ENCODE measurements at places on chromosomes 6 and 20.

DNA sequence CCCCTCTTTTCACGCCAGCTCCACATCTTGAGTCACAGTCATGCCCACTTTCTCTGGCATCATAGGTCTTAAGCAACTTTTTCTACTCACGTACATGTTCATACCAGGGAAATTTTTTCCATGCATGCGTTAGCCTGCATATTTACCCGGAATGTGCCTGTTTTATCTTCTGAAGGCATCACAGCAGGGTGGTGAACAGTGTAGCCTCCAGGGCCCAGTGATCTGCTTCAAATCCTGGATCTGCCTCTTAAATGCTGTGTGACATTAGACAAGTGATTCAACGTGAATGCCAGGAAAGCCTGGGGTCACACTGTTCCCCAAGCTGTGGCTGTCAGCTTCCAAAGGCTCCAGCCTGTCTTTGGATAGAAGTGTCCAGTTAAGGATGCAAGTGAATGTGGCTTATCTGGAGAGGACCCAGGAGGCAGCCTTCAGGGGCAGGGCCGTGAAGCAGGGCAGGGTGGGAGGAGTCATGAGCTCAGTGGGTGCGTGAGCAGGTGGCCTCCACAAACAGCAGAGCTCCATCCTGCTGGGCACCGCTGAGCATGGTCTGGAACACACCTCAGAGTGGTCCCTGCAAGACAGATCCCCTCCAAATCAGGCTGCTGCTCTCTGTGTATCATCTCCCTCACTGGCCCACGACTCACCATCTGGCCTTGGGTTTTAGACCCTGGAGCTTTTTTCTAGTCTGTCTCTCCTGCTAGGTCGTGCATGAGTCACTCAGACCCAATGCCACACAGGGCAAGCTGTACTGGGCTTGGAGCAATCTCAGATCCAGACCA lies 30.4 kb upstream of the CD93 start:
- no peak for DNase-seq

- no peak for DNase-seq
Measured at GRCh38 chr20:25269057-25269832, 21.4 kb downstream of the PYGB start.

- DNase-seq: peak; percentile 29
Measured at GRCh38 chr6:136784910-136785746, 7.1 kb downstream of the MAP3K5 start.

DNA sequence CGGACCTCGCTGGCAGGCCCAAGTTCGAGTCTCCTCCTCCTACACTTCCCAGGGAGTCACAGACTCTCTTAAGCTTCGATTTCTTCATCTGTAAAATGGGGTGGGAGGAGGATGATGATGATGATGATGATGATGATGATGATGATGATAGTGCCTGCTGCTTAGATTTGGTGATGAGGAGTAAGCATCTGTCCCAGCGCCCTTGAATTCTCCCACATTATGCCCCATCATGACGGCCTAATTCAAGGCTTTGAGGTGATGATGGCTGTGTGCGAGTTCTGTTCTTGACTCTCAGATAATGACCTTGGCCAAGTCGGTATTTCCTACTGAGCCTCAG lies 487 bp upstream of the KIAA1755 start:
- no peak for DNase-seq

DNA sequence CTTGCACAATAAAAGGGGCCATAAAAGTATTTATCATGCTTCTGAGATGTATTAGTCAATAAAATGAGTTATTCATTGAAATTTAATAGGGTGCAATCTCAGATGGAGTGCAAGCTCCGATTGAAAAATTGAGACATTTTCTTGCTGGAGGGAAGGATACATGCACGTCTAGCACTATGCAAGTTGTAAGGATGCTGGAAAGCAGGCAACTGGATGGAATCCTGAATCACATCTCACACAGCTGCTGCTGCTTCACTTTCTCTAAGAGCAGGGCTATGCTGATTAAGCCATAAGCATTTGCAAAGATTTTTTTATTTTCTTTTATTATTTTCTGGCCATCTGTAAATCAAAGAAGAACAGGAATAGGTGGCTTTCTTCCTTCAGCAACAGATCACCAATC lies 308.8 kb upstream of the EPHA7 start:
- no peak for DNase-seq

- DNase-seq: no peak
Measured at GRCh38 chr6:124073820-124074587, 270.3 kb downstream of the NKAIN2 start.

GRCh38 chr20:16350465-16350864 lies 222.8 kb downstream of the KIF16B start:
- DNase-seq: no peak

DNA sequence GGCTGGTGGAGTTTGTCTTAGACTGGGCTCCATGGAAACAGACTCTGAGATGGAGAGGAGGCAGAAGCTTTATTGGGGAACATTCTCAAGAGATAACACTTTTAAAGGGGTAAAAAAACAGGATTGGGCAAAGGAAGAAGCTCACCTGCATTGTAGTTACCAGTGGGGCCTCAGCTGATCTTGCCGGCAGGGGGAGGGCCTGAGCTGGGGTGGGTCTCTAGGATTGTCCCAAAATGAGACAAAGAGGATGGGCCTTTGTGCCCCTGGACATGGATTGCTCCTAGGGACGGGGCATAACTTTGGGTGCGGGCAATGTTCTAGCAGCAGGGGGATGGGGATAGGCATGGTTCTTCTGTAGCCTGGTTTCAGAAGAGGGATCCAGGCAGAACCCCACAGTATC lies 12.5 kb downstream of the SGK2 start:
- no peak for DNase-seq

DNA sequence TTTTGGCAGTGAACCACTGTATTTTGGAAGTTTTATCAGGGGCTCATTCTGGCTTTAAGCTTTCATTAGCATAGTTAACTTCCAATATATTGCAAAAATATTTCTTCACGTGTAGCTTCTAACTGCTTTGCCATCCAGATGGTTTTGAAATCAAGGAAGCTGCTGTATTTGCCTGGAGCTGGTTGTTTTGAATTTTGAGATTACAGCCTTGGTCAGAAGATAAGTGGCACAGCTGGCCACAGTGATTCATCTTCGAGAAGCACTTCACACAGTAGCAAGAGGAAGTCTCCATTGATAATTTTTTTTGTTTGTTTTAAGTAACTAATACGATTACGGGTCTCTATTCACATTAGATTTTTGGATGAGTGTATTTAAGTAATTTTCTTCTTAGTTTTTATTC lies 3.8 kb downstream of the APCDD1L start:
- no peak for DNase-seq

DNA sequence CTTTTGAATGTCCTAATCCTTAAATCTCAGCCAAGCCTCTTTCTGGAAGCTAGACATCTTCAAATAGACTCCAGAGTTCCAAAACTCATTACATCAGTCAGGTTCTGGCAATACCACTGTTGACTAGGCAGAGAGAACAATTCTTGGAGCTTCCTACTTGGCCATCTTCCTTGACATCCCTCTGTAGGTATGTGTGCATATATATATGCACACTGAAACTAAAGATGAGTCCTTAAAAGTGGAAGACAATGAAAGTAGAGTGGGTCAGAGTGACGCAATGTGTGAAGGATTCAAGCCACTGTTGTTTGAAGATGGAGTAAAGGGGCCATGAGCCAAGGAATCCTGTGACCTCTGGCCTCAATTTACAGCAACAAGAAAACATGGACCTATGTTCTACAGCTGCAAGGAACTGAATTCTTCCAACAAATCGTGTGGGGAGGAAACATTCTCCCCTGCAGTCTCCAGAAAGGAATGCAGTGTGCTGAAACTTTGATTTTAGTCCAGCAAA lies 18.7 kb upstream of the DUSP22 start:
- DNase-seq: no peak

DNA sequence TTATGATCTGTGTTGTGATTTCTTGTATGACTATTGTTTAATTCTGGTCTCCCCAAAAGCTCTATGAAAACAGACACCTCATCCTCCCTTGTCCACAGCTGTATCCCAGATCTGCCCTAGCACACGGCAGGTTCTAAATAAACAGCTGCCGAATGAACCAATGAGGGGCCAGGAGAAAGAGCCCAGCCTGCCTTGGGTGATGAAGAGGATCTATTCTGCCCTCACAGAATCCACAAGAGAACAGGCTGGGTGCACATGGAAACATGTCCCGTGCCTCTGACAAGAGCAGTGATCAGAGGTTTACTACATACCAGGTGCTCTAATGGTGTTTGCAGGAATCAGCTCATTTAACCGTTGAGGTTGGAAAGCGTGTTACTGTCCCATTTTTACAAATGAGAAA lies 15.6 kb upstream of the TLDC2 start:
- no peak for DNase-seq

DNA sequence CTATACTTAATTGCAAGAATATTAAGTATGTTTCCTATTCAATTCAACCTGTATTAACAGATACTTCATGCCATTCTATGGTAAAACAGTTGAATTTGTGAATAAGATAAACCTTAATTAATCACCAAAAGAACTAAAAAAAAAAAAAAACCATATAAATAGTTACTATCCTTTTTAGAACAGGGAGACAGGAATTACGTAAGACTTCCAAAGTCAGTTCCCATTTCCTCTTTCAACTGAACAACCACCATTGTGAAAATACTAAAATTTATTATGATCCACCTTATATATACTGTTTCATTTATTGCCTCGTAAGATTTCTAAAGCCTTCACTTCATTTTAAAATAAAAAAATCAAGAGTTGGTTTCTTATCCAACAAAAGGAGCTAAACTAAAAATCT lies 9.4 kb downstream of the CCNC start:
- no peak for DNase-seq

DNA sequence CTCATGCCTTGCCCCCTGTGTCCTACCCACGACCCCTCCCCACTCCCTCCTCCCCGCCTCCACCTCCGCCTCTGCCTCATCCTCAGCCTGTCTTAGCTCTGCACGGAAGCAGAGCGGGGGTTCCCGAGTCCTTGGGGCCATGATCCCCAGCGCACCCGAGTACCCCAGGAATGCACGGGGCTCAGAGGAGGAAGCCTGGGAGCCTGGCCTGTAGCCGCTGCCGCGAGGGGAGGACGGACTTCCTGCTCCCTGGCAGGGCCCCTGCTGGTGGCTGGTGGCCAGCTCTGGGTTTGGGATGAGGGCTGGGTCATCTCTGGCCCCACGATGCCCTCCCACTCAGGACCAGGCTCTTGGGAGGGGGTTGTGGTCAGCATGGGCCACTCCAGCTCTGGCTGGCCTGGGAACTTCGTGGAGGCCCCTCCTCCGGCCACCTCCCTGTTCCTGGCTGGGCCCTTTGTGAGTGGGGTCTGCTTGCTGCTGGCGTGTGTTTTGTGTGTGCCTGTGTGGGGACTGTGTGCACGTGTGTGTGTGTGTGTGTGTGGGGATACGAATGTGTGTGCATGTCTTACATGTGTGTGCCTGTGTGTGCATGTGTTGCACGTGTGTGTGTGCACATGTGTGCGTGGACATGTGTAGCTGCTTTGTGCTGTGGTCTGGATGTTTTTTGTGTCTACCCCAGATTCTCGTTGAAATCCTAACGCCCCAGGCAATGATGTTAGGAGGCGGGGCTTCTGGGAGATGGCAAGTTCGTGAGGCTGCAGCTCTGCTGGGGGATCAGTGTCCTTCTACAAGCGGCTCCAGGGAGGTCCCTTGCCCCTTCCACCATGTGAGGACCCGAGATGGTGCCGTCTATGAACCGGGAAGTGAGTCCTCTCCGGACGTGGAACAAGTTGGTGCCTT lies 1.3 kb upstream of the RBBP8NL start:
- DNase-seq: no peak

DNA sequence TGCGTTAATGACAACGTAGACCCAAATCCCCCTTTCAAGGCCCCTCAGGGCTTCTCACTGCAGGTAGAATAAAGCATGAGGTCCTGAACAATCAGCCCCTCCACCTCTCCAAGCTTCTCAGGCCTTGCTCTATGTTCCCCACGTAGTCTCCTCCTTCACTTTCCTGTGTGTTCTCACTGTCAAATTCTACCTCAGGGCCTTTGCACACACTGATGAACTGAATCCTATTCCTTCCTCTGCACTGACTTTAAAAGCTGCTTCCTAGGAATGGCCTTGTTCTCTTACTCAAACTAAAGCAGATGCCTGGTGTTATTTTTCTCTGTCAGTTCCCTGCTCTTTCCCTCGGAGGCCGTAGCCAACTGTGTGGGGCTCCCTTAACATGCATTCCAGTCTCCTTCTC lies 66.8 kb upstream of the EDN1 start:
- DNase-seq: no peak

GRCh38 chr6:160365117-160365516 lies 16.9 kb downstream of the SLC22A3 start:
- DNase-seq: no peak

GRCh38 chr6:7119272-7119801 lies 11.6 kb downstream of the RREB1 start:
- DNase-seq: no peak

GRCh38 chr6:13593720-13594119 lies 19.3 kb downstream of the SIRT5 start:
- DNase-seq: no peak

- DNase-seq: no peak
Measured at GRCh38 chr6:119171088-119171841, 92.8 kb upstream of the FAM184A start.

DNA sequence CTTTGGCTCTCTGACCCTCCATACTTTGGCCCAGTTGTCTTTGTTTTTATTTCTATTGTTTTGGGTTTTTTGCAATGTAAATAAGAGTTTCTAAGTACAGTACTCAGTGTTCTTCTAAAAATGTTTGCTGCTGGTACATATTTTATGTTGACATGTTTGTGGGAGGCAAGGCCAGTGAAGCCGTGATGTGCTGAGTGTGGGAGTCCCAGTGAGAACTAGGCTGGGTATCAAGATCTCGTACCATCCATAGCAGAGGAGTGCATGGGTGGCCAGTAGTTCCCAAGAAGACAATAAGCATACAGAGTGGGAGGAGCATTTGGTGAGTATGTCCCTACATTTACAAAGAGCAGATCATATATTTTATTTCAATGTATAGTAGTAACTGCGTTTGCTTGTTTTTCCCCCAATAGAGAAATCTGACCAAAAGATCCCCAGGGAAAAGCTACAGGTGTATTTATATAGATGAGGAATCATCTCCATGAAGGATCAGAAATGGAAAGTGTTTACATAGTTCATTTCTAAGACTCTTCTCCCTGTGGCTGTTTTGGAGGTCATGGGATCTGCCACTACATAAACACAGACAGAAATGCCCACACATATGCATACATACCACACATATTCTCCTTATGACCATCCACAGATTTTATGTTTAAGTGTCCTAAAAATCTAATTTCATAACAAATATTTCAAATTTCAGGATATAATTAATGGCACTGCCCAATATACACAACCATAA lies 285.9 kb downstream of the ALDH8A1 start:
- DNase-seq: no peak

DNA sequence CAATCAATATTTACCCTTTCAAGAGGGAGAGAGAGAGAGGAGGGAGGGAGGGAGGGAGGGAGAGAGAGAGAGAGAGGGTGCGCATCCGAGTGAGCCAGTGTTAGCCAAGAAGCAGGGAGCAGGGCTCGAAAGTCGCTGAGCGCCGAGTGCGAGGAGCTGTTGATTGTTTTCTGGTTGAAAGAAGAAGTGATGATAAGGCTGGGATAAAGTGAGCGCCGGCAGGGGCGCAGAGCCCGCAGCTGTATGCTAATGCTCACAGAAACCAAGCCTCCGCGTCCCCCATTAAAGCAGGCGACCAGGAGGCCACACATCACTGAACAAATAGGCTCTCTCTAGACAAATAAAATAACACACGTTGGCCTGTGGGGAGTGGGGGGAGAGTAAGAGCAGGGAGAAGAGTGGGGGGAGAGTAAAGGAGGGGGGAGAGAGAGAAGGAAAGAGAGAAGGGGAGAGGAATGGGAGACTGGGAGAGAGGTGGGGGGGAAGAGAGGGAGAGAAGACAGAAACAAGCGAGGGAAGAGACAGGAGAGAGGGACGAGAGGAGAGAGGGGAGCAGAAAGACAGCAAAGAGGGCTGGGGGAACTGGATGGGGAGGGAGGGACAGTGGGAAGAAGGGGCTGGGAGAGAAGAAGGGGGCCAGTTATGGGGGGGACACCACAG lies 5.0 kb upstream of the INSM1 start:
- DNase-seq: no peak
